NCI-H345 (cell line): ENCODE measurements at places on chromosomes 7 and 10.

GRCh38 chr10:101095550-101096213, 33.9 kb downstream of the KAZALD1 start:
- peak; percentile 56 for DNase-seq

- no peak for DNase-seq
These were observed 4.3 kb downstream of the ADCY1 start for GRCh38 chr7:45578467-45578866.

GRCh38 chr7:2787251-2787951, 56.7 kb downstream of the GNA12 start:
- DNase-seq: no peak

GRCh38 chr7:76191783-76192240, 9.9 kb upstream of the SRRM3 start:
- no peak for DNase-seq

GRCh38 chr10:14052931-14053330, 277.8 kb downstream of the FRMD4A start:
- DNase-seq: peak; percentile 18

DNA sequence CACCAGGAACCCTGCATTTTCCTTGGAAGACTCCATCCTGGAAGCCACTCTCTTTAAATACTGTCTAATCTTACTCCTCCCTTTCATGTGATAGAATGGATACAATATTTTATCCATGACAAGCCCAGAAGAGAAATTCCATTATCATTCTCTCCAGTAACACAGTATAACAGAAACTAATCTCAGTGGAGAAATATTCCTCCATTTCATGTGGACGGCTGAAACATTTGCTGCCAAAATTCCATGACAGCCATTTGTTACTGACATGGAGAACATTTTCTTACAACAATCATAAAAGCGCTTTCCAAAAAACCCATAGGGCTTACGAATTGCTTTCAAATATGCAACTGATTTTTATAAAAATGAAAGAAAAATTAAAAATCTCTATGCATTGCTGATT, 392.8 kb upstream of the KLF6 start:
- DNase-seq: no peak

GRCh38 chr10:17788646-17789045, 20.5 kb upstream of the MRC1 start:
- no peak for DNase-seq

DNA sequence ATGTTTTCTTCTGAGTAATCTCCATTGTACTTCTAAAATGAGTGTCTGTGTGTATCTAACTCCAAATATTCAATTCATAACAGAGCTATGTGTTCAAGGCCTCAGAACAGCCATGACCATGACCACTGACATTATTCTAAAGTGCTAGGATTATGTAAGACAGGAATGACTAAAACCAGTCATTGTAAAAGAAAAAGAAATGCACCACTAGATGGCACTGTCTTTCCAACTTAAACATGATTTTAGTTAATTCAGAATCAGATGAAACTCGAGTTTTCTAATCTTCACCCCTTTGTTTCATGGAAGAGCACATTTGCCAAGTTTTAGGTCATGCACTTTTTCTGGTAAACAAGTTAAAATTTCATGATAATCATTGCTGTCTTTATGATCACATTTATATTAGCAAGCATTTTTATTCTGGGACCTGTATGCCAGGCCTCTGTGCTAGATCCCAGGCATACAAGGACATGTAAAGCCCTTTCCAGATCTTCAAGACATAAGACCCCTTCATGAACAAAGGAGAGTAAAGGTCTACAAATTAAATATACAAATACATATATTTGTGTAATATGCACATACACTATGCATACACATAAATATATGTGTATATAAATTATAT, 26.1 kb upstream of the RSU1 start:
- peak; percentile 45 for DNase-seq

GRCh38 chr7:2099048-2099957, 133.4 kb downstream of the MAD1L1 start:
- no peak for DNase-seq

GRCh38 chr7:95253986-95254385, 70.3 kb downstream of the PON1 start:
- DNase-seq: no peak

- DNase-seq: no peak
These were observed 1.6 kb upstream of the RAB19 start for GRCh38 chr7:140402178-140402835.

- DNase-seq: no peak
These were observed 42.3 kb downstream of the SH2D4B start for GRCh38 chr10:80579849-80580637.

DNA sequence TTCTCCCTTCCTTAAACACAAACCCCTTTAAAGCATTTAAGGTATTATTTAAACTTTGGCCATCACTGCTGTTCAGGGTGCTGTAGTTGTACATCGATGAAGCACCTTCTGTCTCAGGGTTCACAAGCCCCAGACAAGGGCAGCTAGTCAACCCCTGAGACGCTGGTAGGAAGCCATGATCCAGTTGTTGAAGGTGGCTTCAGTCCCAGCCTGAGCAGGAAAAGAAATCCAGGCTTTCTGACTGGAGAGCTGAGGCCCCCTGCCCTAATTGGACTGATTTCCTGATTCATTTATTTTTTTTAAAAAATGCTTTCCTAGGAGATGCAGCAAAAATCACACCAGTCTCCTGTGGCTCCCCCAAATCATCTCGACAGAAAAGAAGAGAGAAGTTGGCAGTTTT, 15.8 kb downstream of the CPA1 start:
- DNase-seq: no peak

DNA sequence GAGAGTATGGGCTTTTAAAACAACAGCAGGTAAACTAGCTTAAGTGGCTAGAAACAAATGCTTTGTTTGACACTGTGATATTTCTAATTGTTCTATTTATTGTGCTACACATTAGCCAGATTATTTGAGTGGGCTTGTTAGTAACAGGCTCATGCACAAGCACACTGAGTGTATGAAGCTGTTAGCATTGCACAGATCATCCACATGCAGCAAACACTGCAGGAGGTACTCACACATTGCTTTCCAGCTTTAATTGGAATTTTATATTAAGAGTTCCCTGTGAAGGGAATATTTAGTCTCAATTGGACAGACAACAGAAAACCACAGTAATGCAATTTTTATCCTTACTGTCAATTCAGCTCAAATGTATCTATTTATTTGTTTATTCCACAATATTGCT, 92.9 kb upstream of the ZNF804B start:
- no peak for DNase-seq

- DNase-seq: no peak
These were observed 5.3 kb downstream of the GLRX3 start for GRCh38 chr10:130141460-130141859.

GRCh38 chr10:49614242-49615198, 683 bp downstream of the CHAT start:
- DNase-seq: peak; percentile 13

DNA sequence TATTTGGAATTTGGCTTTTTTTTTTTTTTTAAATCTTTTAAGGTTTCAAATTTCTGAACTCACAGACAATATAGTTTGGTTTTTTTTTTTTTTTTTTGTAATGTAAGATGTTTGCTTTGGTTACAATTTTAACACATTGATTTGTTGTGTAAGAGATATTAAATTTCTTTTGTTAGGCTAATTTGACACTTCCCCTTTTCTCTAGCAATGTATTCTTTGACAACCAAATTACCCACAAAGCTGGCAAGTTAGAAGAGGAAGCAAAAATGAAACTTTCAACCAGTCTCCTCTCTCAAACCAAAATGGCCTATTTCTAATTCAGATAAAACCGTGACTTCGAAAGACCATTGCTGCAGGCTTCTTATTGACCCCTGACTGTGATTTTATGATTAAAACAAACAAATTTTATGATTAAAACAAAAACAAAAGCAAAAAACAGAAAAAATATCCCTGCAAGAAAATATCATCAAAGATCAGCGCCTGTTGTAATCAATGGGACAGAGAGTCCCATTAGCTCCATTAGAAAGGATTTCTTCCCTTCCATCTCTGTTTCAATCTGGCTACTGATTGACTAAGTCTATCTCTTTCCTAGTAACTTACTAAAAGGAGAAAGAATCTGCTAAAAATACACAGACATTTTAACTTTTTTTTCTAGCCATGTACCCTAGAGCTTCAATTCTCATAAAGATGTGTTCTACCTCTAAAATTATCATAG, 489.2 kb downstream of the MDFIC start:
- no peak for DNase-seq

- no peak for DNase-seq
These were observed 62.7 kb downstream of the MET start for GRCh38 chr7:116734710-116735109.

DNA sequence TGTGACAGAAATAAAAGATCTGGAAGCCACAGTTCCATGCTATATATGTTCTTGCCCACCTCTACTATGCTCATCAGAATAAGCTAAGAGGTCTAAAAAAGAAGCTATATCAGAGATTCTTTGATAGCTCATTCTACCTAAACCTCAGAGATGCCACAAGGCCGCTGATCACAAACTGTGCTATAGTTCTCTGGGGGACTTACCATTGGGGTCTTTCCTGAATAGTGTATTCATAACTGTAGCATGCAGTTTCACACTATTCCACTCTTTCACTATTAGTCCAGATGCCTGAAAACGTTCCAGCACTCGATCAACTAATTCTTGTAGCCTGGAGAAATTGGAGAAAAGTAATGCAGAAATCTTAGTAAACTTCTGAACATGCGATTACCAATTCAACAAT, 44.5 kb upstream of the SPOCK2 start:
- DNase-seq: no peak

DNA sequence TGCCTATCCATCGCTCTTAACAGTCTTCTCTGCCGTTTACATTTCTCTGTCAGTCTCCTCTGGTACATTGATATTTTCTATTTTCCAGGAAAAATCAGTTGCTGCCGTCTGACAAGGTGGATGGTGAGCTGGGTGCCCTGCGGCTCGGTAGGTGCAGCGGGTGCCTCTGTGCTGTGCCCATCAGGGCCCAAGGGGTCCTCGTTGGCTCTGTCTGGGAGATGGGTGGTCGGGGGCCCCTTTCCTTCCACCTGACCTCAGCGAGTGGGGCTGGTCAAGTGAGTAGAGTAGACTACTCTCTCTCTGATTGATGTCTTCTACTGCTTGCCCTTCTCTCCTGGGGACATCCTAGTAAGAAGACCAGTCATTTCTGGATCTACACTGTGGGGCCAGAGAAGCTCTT, 57.4 kb downstream of the MINDY4 start:
- no peak for DNase-seq

- no peak for DNase-seq
These were observed 12.0 kb downstream of the MTG1 start for GRCh38 chr10:133405844-133406527.

DNA sequence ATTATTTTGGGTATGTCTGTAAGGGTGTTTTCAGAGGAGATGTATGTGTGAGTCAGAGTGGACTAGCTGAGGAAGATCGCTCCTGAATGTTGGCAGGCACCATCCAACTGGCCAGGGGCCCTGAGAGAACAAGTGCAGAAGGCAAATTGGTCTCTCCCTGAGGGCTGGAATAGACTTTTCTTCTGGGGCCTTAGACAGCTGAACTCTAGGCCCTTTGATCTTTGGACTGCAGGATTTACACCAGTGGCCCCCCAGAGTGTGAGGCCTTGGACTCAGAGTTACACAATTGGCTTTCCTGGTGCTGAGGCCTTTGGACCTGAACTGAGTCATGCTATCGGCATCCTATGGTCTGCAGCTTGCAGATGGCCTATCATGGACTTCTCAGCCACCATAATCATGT, 217.2 kb downstream of the REEP3 start:
- DNase-seq: no peak

GRCh38 chr10:132313865-132314264, 6.1 kb upstream of the STK32C start:
- DNase-seq: no peak

GRCh38 chr7:23016345-23017253, 2.7 kb upstream of the HYCC1 start:
- no peak for DNase-seq

DNA sequence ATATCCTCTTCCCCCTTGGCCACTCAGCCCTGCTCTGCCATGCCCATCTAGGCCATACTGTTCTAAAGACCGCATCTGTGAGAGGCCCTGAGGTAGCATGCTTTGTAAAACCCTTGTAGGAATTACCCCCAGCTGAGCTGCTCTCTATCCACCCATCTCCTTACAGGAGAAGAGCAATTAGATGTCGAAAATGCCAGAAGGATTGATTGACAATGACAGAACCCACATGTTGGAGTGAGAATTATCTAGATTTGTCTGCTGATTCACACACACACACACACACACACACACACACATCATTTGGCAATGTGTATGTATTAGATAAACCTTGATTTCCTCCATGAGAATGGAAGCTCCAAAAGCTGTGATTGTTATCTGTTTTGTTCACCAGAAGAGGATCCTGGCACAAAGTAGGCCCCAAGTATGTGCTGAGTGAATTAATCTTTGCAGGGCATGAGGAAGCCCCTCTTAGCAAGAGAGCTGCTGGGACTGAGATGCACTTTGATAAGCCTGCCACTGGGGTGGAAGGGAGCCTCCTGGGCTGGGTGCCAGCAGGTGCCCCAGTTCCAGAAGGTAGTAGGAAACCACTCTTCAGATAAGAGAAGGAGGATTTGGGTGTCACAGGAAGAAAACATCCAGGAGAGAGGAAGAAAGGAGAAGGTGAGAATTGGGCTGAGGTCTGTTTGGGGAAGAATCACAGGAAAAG, 187.5 kb upstream of the ADO start:
- no peak for DNase-seq

DNA sequence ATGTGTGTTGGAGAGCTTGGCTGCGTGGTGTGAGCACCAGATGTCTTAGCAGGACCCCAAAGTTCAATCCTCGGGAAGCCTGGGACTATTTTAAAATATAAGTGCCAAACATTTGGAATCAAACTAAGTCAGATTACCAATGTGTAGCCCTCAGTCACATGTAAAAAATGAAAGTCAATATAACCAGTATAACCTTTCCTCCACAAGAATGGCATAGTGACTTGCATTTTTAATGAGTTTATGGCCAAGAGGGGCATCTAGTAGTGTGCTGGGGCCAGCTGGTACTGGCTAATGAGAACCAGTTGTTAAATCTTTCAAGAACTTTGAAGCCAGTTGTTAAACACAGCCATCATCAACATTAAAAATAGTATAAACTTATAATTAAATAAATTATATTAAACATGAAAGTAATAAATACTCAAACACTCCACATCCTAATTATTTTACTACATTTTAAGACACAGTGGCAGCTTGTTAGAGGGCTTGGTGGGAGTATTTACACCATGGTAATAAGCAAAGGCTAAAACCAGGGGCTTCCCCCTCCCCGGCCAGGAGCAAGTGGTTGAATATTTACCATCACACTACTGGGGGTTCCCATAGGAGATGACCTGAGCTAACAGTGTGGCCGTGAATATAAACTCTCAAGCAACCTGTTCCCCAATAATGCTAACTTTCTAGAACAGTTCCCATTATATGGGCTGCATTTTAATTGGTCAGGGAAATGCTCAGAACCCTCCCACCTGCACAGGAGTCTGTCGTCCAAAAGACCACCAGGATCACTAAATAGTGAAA, 7.9 kb upstream of the FAM170B start:
- no peak for DNase-seq
